ENCODE measurements at places on chromosomes 2 and 18.

DNA sequence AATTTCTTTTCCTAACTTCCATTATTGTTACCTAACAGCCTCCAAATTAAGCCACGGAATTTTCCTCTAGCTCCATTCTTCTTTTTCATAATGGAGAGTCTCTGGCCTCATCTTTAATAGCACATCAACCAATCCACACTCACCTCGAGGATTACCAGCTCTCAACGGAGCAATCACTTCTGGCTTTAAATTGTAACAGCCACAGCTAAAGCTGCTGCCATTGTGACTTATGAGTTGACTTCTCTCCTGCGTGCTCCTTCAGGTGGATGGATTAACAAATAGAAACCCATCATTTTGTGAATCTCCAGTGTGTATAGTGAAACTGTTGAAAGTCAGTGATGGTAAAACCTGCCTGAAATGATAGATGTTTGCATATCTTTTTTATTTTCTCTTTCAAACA, 24.9 kb upstream of the SLC5A7 start:
- DNase-seq = no peak

GRCh38 chr2:114421781-114422180, 20.7 kb upstream of the DPP10 start:
- DNase-seq = no peak

DNA sequence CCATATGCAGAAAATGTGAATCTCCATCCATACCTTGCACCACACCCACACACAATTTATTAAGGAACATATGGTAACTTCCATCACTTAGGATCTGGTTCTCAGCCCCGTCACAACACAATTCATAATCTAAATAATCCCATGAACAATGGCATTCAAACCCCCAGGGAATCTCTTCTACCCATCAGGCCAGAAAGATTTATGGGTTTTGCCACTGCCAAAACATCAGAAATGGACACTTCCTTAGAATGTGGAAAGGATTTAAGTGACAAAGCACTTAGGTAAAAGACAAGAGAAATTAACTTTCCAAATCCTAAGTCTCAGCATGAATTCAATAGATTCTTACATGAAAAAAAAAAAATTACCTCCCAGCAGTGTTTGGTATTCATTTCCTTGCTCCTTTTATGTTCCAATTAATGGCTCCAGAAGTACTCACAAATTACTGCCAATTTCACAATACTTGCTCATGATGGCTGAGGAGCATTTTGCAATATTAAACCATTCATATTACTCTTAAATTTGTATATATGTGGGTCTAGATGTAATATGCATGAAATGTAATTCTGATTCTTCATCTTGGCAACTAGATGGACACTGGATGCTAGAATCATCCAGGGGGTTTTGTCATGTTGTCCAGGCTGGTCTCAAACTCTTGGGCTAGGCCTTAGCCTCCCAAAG, 56.5 kb upstream of the TMEM247 start:
- no peak for DNase-seq

DNA sequence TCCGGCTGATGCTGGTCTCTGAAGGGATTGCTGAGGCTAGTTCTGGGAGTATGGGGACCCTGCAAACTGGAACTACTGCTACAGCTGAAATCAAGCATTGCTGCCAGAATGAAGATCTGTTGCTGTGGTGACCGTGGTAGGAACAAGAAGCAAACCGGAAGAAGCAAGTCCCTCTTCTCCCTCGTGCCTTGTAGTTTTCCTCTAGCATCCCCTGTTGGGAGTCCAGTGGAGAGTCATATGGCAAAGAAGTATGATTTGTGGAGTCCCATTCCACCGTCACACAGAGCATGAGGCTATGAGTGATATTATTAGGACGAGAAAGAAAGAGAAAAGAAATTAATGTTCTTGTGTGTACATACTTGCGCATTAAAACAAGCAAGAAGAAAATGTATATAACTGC, 138.8 kb upstream of the SP5 start:
- DNase-seq = no peak

- DNase-seq = no peak
These were observed at the start of gene GRP for GRCh38 chr18:59219672-59220163. GRP (plus strand) TSS chr18:59220158; CDS start chr18:59220266, 108 bp downstream.

DNA sequence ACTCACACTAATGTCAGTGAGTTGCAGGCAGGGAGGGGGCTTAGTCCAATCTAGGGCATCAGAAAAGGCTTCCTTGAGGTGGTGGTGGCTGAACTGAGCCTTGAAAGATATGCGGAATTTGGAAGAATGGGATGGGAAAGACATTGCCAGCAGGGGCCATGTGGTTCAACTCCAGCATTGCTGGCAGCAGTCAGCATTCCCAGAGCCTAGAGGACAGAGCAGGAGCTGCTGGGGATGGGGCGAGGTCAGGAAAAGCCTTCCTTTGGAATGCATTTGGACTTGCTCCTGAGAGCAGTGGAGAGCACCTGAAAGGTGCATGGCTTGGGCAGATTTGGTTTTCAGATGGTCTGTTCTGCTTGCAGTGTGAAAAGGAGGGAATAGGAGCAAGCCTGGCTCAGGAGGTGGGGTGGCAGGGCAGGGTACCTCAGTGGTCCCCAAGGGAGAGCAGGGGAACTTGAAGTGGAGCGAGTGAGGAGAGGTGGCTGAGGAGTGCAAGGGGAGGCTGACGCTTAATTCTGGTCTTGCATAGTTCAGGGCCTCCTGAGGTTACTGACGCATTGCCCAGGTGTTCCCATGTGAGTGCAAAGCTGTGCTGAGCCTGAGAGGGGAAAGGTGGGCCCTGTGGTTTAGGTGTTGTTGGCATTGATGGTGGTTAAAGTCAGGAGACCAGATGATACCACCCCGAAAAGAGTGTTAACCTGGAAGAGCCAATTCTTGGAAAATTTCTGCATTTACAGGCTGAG, 112.1 kb upstream of the MGAT5 start:
- DNase-seq = no peak

- DNase-seq = no peak
These were observed 355.2 kb downstream of the RIT2 start for GRCh38 chr18:42760290-42760689.

- DNase-seq = no peak
These were observed 17.6 kb downstream of the MXD1 start for GRCh38 chr2:69932596-69932922.

GRCh38 chr2:52904355-52904891, 863.2 kb upstream of the CHAC2 start:
- no peak for DNase-seq

GRCh38 chr18:35618696-35619095, 37.2 kb downstream of the GALNT1 start:
- DNase-seq = no peak

DNA sequence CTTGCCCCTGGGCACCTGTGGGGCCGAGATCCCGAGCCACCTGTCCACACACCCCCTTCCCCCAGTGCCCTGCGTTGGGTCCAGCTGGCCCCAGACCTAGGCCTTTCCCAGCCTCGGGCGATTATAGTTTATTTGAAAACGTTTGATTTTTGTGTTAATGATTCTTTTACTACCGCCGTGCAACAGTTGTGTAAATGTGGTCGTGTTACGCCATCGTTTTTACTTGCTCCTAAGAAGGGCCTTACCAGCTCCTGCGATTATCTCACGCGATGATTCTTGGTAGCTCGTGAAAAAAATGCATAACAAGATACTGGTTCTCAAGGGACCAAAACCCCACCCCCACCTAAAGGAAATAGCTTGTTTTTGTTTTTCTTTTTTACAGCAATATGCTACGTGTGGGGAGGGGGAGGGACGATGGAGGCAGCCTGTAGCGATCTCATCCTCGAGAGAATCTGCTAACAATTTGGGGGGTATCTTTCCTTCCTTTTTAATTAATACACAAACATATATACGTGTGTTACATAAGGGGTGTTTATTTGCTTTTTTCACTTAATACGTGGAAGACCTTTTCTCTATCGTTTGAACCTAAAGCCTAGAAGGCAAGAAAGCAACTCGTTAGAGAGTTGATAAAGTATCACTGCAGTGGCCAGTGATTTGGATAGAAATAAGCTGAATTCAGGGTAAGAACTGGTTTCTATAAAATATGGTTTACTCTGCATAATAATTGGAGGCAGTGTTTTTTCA, 1.0 kb downstream of the ZDBF2 start:
- DNase-seq = no peak

DNA sequence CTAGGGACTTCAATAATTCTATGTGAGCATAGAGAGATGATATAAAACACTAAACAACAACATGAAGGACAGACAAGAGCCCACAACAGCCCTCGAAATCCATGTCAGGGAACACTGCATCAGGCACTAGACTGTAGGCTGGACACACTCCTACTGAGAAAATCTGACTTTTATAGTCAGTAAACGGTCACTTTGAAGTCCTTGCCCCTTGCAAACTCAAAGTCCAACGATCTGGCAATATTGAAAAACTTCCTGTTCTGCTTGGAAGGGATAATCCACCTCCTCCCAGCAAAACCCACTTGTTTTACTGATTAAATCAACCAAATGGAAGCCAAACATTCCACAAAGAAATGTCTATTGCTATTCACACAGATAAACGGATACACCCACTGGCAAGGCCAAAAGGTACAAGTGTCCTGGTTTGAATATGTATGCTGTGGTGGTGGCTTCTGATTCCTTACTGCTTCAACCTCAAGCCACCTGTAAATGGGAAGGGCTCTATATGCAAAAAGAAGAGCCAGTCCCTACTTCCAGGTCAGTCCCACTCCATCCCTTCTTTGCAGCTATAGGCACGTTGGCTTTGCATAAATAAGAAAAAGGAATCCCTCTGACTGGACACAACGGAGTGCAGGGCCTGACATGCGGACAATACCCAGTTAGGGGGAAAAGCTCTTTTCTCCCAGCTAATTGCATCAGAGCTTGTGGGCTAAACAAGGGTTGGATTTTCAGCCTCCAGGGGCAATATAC, 56.6 kb downstream of the STK39 start:
- no peak for DNase-seq

- DNase-seq = no peak
These were observed 306.6 kb upstream of the SOX11 start for GRCh38 chr2:5385596-5385995.

DNA sequence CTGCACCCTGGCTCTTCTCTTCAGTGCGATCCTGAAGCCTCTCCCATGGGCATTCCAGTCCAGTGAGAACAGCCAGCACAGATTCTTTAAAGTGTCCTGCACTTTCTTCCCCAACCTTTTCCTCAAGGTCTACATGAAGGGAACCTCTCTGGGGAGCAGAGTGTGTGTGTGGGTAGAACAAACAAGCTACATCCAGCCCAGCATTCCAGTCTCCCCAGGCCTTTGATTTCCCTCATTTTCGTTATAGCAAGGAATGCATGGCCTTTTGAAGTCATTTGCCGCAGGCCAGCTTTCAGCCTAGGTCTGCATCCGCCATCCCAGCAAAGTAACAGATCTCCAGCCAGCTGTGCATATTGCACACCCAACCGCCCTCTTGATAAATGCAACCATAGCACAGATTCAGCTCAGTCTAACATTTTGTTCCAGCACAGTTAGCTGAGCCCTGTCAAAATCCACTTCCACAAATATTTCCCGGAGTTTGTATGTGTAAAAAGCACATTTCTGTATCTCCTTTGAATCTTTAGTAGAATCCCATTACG, 44.6 kb downstream of the CD8B2 start:
- no peak for DNase-seq

DNA sequence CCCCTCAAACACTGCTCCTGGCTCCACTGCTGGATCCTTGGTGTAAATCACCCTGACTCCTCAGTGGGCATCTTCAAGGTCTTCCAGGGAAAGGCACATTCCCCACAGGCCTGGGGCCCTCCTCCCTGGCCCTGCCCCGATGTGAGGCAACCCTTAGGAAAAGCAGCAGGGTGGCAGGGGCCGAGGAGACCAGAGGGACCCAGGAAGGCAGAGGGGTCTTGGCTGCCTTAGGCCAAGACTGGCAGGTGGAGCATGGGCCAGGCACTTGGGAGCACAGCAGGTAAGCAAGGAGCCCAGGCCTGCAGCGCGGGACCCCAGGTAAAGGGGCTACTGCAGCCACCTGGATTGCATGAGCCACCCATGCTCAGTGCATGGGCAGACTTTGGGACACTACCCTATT, 96.9 kb downstream of the GYPC start:
- no peak for DNase-seq

DNA sequence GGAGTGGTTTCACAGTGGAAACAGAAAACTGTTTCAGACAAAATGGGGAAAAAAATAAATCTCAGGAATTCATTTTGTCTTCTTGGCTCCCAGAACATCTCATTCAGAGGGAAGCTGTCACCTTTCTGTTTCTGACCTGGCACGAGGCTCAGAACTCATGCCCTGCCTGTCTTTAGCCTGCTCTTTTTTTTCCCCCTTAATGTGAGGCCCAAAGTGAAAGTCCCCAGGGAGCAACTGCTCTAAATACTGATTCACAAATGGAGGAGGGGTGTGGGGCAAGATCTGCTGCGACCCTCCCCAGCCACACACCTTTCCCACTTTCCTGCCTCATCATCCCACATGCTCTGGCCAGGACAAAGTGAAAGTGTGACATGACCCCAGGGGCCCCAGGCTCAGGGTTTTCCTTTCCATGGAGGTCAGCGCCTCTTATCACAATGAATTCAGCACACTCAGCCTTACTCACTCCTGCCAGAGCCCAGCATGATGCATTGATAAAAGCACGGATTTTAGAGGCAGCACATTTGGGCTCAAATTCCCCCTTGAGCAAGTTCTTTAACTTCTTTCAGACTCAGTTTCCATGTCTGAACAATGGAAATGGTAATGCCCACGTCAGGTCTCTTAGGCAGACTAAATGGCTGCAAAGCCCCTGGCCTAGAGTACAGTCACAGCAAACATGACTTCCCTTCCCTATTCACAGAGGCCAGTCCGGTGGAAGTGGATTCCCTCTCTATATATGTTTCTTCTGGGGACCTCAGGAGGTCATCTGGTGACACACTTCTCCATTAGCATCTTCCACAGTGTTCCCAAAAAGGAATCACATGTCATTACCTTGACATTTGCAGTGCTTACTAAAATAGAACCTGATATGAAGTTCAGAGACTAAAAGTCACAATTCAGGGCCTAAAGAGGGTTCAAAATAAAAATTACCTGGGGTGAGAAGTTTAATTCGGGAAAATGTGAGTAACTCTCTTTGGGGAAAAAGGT, 55.3 kb upstream of the TMEM163 start:
- no peak for DNase-seq

DNA sequence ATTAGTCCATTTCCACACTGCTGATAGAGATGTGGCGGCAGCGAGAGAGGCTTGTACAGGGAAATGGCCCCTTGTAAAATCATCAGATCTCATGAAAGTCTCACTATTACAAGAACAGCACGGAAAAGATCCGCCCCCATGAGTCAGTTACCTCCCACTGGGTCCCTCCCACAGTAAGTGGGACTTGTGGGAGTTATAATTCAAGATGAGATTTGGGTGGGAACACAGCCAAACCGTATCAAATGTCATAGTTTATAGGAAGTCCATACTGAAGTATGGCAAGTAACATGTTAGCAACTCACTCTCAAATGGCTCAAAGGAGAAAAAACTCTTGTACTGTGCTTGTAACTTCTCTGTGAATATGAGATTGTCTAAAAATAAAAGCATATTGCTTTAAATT, 56.1 kb downstream of the FARP2 start:
- no peak for DNase-seq

DNA sequence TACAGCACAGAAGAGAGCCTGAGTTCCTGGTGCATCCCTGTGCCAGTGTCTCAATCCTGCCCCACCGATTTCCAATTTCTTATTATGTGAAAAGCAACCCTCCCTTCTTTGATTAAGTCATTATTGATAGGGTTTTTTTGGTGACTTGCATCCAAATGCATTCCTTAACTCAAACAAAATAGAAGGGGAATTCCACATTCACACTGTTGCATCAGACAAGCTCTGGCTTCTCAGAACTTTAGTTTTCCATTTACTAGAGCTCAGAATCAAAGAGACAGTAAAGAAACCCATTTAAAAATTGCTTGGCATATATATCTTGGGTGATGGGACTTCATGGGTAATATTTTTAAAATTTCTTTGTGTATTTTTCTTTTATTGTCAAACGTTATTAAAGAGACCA, 13.8 kb upstream of the TMEM200C start:
- DNase-seq = no peak

- no peak for DNase-seq
These were observed 39.2 kb upstream of the SULT1C3 start for GRCh38 chr2:108200569-108200968.
